Activated CD8-positive, alpha-beta memory T cell treated with anti-CD3 and anti-CD28 coated beads for 24 hours (primary cell): ENCODE measurements at places on chromosomes 7 and 10.

DNA sequence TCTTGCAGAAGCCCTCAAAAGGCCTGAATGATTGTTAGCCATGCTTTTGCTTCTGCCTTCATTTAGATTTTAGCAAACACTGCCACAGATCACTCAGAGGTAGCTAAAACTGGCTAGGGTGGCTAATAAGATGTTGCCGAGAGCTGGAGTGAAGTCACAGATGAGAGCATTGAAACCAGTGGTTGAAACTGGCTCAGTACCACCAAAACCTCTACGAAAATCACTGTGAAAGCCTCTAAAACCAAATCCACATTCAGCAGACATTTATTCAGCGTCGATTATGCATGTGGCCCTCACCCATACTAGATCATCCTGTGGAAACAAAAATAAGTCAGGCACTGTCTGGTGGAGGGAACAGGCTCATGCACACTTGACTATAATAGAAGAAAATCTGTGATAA, 50.8 kb downstream of the PIK3CG start:
- DNase-seq: no peak

GRCh38 chr10:99894613-99895012, 112.2 kb downstream of the ABCC2 start:
- no peak for DNase-seq

DNA sequence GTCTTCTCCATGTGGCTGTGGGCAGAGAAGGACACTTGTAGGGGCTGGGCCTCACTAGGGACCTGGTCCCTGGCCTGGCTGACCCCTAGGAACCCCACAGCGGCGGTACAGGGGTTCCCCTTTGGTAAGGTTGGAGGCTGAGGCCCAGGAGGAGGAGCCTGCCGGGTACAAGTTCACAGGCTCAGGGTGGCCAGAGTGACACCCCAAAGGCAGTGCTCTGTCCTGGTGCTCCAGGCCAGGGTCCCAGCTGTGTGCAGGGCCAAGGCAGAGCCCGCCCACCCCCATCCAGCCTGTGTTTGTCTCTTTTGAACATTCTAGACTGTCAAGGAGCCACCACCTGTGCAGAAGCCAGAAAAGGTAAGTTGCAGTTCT, 23.3 kb downstream of the ANTXRL start:
- DNase-seq: no peak

DNA sequence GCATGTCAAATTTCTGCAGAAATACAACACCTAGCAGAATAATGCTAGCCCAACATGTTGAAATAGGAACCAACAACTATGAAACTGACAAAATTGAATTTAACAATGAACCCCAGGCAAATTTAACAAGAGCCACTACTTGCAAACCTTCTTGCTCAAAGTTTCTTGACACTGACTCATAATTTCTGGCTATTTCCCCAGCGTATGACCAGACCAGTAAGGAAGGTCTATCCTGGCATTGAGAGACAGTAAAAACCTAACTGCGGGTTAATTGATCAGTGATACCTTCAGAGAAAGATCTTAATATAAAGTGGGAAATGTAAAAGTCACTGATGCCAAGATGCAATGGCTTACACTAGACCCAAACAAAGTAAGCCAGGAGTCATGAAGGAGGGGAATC, 510.1 kb downstream of the ARL4A start:
- DNase-seq: no peak
